ENCODE measurements at places on chromosomes 11 and 22. TPM values are rescaled to one million over a fixed set of nuclear protein-coding genes. Genes with fewer than 3 reads are reported as not detected.

- DNase-seq, result no peak
Observed at GRCh38 chr11:96228910-96229309, 114.1 kb downstream of the MAML2 start.

GRCh38 chr11:12402025-12402424, 24.7 kb downstream of the PARVA start:
- DNase-seq, result no peak

- DNase-seq, result no peak
Observed at GRCh38 chr11:66418986-66419308, 1.9 kb upstream of the NPAS4 start.

DNA sequence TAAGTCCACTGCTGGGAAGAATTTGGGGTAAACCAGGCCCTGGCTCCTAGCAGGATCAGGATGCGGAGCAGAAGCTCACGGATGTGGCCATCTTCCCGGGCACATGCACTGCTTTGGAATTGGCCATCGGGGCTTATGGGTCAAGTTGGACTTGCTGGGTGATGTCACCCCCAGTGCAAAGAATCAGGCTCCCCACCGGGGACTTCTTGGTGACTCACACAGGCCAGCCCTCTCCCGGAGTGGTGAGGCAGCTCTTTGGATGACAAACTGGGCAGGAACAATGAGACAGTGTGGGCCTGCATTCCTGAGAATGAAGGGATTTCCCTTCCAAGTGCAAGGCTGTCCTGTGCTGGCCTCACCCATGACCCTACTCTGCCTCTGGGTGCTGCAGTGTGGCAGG, 128.8 kb upstream of the ANO1 start:
- no peak for DNase-seq

- DNase-seq, result no peak
Observed at GRCh38 chr11:46918083-46918787, at the start of gene LRP4. LRP4 (minus strand) TSS chr11:46918550; CDS start chr11:46918379, 171 bp downstream.

DNA sequence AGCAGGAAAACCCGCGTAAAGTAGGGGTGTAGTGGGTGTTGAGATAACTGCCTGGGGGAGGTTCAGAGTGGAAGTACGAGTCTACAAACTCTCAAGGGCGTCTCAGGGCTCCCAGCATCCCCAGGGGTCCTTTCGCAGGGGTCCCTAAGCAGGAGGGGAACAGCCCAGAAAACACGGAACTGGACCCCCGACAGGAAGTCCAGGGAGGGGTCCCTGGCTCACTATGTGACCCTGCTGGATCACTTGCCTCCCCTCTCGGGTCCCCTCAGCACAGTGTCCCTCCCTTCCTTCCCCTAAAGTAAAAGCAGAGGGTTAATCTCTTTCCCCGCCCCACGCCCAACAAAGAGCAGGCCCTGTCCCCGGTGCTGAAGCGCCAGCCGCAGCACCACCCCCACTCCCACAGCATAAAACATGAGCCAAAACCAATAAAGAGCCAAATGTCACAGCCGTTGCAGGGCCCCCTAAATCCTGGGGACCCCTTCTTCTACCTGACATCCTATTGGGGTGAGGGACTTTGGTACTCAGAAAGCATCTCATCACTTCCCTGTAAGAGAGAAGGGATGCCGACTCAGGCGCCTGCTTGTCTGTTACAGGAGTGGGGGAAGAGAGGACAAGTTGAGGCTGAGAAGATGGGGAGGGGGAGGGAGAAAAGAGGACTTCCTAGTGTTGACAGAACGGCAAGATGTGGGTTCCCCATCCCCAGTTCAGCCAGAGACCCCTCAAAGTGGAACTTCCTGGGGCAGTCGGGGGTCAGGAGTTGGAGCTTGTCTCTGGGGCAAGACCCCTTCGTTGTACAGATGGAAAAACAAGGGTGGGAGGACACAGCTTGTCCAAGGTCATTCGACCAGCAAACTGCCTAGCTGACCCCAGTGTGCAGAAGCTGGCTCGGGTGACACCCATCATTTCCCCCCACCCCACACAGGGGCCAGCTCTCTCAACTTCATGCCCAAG, 1.4 kb upstream of the NEFH start:
- DNase-seq, result peak; percentile 35

DNA sequence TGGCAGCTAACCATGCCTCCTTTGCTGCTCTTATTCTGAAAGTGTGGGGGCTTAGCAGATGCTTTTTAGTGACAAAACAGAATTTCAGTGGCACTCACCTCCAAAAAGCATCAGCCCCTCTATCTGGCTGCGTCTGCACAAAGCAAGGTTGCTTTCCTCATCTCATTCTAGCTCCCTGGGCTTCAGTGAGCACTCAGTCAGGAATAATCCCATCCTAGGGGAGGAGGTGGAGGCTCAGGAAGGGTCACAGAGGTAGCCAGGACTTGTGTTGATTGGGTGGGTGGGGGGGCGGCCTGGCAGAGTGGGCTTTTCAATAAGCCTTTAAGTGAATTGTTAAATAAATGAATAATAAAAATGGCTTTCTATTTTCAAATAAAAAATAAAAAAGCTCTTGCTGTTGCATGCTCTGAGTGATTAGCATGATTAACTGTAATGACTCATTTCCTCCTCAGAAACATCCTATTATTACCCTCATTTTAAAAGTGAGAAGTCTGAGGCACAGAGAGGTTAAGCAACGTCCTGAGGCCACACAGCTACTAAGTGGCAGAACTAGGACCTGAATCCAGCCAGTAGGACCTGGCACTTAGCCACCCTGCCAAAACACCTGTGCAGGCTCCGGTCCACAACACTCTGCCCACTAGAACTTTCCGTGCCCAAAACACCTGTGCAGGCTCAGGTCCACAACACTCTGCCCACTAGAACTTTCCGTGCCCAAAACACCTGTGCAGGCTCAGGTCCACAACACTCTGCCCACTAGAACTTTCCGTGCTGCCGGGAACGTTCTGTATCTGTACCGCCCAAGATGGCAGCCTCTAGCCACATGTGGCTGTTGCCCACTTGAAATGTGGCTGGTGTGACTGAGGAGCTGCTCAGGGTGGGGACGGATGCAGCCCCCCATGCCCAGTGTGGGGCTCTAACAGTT, 5.5 kb downstream of the B3GAT1 start:
- DNase-seq, result no peak

DNA sequence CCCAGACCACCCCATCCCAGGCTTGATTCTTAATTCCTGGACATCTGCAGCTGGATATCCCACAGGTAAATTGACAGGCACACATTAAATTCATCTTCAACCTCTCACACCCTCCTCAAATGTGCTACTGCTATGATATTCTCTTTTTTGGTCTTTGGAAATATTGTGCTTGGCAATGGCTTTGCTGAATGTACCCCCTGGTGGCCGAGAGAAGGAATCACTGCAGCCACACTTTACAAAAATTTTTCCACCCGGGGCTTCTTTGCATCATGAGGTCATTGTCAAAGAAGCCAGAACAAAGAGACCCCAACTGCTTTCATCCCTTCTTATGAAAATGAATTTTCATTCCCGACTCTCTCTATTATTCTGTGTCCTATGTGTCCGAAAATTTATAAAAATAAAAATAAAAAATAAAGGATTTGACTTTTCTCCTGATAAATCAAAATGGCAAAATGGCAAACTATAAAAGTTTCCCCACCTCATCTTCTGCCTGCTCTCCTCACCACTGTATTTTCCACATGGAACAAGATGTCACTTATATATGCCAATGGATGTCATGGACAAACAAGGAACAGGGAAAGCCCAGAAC, 15.0 kb upstream of the CYB5R2 start:
- DNase-seq, result peak; percentile 36

DNA sequence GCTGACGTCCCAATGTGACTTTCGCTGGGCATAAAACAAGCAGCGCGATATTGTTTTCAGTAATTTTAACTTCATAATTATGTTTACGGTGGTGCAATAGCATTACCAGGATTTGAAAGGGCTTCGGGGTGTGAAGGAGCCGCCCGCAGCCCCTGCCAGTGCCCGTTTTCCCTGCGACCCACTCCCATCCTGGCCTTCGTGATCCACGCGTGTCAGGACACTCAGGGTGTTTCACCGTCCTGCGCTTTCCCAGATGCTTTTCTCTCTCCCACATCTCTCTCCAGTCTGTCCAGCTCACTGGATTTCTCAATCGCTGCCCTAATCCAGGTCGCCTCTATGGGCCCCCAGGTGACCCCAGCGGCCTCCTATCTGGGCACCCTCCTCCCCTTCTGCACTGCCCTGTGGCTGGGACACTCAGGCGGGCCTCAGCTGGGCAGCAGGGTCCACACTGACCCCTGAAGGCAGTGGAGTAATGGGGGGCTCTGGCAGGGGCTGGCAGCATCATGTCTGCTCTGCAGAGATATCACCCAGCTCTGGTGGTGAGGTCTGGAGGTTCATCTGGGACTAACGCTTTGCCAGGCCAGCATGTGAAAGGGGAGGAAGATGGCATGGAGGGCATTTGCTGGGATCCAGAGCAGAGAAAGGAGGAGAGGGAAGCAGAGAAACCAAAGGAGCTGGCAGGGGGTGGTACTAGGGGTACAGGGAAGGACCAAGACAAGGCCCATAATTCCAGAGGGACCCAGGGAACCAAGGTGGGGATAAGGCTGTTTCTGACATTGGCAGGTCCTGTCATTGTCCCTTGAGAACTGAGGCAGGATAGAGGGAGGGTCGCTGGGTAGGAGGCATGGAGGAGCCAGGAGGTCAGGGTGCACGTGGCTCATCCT, 622.8 kb downstream of the BRD1 start:
- no peak for DNase-seq

Gene DLG2
- total RNA-seq, result 3.8 TPM

Gene ANAPC15
- total RNA-seq, result 19.5 TPM

Gene CECR2
- 2.0 TPM for total RNA-seq

Gene TEX54
- not detected for total RNA-seq

Gene OR5W2
- total RNA-seq, result not detected

Gene NF2
- total RNA-seq, result 54.7 TPM

Data from G401 (cell line).